ENCODE measurements at places on chromosomes 12 and 14.

DNA sequence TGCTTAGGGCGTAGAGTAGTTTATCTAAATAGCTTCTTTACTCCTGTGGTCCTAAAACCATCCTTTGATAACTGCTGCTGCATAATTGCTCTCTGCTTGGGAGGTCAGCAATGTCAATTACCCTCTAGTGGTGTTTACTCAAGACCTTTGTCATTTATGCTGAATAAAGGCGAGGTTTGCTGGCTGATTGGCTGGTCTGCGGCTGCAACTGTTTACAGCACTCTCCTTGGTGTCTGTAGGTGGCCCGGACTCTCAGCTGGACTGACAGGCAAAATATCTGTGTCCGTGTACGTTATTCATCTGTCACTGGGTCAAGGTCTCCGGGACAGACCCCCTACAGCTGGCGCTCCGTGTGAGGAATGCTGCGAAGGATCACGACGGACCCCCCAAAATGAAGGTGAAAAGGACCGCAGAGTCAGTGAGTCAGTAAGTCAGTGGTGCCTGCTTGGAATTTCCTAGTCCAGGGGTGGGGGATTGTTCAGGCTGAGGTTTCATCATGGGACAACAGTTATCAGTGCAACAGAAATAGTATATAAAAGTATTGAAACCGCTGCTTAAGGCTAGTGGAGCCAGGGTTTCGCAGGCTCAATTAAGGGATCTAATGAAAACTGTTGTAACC is 253.3 kb upstream of the DIO2 start:
- no peak for DNase-seq

DNA sequence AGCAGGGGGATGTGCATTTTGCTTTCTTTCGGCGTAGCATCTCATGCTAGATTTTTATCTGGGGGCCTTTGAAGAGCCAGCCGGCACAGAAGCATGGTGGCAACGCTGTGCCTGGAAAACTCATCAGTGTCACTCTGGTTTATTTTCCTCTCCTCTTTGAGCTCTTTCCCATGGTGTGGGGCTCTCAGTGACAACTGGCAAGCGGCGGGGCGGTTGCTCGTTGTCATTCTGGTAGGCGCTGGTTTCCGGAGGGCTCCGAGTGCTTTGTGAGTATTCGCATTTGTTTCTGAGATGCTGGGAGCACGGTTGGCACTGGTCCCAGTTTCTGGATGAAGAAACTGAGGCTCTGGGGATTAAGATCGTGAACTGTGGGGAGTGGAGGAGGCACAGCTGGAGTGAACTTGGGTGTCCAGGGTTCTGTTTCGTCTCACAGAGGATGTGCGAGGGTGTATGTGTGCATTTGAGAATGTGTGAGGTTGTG is 23.3 kb downstream of the TPCN1 start:
- DNase-seq = no peak

- DNase-seq = peak; percentile 9
Measured at GRCh38 chr12:3803865-3804472, 51.1 kb upstream of the CRACR2A start.

- no peak for DNase-seq
Measured at GRCh38 chr14:104137297-104138097, 890 bp upstream of the KIF26A start.

DNA sequence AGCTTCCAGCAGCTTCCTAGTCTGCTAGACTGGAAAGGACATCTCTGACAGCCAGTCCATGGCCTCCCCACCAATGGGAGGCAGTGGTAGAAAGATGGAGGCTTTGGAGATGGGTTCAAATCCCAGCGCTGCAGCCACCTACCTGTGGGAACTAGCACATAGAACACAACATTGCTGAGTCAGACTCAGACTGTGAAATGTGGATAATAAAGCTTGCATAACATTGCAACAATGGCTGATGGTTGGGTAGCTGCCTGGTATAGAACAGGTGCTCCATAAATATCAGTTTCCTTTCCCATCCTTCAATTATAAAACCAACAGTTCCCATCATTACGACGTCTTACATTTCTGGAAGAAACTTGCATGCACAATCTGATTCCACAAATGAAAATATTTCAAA is 94.6 kb downstream of the SLC8A3 start:
- no peak for DNase-seq

GRCh38 chr12:132924356-132924755 is 31.8 kb downstream of the ZNF605 start:
- no peak for DNase-seq

DNA sequence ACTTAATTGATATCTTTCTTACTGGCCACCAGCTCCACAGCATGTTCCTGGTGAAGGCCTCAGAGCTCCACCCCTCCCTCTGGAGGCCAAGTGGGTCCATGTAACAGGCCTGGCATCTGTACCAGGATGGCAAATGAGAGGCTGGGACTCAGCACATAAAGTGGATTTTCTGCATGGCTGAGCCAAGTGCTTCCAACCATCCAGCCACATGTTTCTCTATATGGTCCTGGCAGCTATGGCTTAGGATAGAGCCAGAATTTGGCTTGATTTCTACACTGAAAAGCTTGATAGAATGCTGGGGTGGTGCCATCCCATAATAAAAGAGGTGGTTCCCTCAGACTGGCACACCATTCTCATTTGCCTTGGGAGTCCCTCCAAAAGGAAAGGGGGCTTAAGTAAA is 94.1 kb downstream of the PAX9 start:
- DNase-seq = no peak

- DNase-seq = no peak
Measured at GRCh38 chr12:122111089-122111641, 32.6 kb downstream of the MLXIP start.

DNA sequence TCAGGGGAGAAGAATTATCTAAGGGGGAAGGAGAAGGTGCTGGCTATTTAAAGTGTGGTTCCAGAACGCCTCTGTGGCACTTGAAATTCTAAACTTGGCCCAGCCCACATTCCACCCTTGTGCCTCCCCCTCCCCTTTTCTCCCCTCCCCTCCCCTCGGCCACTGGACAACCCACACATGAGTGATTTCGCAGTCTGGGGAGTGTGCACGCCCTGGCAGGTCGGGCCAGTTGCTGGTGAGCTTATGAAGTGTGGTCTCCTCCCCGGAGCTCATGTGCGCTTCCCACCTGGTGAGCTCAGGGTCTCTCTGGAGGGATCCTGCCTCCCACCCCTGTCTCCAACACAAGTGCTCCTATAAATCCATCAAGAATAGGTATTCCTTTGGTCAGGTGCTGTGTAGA is at the start of gene SLC6A13:
SLC6A13 (minus strand) TSS at position 20 of the 400 bp plus-strand sequence. CDS start 2,784 bp downstream, outside the sequence.
- DNase-seq = no peak

- DNase-seq = no peak
Measured at GRCh38 chr12:116325336-116325664, 47.8 kb upstream of the MED13L start.

DNA sequence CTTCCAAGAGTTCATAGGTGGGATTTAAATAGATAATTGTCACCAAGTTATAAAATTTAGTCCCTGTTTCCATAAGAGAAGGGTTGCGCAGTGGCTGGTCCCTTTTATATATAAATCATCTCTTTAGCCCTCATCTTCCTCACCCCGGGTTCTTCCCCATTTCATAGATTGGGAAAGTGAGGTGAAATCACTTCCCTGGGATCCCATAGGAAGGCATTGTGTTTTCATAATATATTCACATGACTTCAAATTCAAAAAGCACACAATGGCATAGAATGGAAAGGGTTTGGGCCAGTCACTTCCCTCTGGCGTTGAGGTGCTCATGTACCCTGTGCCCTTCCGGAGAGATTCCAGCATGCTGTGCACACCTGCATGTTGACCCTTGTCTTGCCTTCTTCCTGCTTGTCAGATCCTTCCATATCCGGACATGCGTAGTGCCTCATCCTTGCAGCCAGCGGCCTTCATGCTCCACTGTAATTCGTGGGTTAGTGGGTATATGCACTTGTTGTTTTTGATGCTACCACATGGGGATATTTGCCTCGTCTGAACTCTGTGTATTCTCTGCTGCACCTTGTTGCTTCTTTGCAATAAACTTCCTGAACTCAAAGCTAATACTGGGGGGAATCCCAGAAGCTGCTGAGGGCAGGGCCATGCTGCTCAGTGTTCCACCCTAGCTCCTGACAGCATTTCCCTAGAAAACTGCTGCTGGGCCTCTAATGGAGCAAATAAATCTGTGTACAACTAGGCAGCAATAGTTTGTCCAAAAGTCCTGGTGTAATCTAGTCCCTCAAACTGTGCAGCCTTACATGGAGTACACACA is 59.6 kb downstream of the ANAPC7 start:
- no peak for DNase-seq
